Ecto neural progenitor cell (in vitro differentiated cells): ENCODE measurements at places on chromosomes 7 and 10.

DNA sequence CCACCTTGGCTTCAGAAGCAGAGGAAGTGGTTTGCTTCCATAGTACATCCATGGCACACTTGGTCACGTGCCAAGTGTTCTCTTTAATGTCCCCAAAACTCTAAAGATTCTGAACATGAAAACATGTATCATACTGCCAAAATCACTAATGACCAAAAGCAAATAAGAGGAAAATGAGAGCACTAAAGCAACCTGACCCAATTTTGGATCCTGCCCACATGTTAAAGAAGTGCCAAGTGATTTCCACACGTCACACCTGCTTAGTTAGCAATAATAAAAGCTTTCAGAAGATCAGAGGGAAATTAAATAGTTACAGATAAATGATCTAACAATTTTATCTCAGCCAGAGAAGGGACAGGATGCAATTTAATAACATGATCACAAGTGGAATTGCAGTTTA lies 1170.0 kb downstream of the XPNPEP1 start:
- no peak for DNase-seq

DNA sequence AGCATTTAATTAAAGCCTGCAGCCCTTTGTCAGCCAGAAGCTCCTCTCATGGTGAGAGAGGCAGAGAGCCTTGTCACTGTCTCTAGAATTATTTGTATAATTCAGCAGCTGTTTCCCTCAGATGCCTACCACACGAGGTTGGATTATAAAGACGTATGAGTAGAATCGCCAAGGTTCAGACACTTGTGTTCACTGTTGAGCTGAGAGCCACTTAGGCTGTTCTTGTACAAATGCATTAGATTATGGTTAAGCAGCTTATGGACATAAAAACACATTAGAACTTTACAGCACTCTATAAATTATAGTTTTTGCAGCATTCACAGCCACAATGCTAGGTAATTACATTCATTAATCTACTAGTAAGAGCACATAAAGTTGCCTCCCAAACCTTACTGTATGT lies 282.6 kb downstream of the AUTS2 start:
- no peak for DNase-seq

DNA sequence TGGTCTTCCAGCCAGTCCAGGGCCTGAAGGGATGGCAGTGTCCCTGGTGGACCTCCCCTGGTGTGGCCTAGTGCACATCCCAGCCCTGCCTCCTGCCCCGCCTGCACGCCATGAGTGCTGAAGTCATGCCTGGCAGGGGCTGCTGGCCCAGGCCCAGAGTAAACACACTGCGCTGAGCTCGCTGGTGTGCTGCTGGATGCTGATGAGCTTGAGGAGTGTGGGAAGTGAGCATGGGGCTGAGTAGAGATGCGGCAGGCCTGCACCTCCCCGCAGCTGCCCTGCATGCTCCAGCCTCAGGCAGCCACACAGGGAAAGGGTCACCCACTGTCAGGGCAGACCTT lies 43.2 kb downstream of the HTRA1 start:
- DNase-seq = no peak

DNA sequence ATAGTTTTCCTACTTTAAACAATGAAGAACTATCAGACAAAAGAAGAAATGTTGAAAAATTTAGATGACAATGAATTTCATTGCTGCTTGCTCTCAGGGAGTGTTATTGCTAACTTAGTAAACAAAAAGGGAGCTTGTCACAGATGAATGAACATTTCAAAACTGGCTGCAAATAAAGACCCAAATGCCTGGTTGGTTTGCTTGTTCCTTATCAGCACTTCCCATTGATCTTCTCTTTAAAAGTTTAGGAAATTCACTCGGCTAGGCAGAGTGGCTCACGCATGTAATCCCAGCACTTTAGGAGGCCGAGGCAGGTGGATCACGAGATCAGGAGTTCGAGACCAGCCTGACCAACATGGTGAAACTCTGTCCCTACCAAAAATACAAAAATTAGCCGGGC lies 167.2 kb downstream of the RAPGEF5 start:
- DNase-seq = no peak

- no peak for DNase-seq
Observed at GRCh38 chr7:104803931-104804330, 210.1 kb upstream of the KMT2E start.

DNA sequence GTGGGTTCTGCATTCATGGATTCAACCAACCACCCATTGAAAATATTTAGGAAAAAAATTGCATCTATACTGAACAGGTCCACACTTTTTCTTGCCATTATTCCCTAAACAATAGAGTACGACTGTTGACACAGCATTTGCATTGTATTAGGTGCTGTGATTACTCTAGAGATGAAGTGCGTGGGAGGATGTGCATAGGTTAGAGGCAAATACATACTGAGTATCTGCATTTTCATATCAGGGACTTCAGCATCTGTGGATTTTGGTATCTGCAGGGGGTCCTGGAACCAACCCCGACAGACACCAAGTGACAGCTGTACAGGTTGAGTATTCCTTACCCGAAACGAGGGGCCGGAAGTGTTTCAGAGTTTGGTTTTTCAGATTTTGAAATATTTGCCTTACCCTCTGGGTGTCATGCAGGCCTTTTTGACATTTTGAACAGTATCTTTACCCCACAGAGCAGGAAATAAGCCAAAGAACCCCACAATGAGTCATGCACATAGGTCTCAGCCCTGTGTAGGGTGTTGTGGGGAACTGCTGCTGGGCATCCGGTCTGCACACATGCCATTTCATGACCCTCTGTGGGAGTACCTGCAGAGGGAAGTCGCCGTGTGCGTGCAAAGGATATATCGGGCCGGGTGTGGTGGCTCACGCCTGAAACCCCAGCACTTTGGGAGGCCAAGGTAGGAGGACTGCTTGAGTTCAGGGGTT lies 14.5 kb downstream of the NUDT5 start:
- no peak for DNase-seq

GRCh38 chr10:43751646-43752045 lies 103.0 kb upstream of the ZNF32 start:
- no peak for DNase-seq

DNA sequence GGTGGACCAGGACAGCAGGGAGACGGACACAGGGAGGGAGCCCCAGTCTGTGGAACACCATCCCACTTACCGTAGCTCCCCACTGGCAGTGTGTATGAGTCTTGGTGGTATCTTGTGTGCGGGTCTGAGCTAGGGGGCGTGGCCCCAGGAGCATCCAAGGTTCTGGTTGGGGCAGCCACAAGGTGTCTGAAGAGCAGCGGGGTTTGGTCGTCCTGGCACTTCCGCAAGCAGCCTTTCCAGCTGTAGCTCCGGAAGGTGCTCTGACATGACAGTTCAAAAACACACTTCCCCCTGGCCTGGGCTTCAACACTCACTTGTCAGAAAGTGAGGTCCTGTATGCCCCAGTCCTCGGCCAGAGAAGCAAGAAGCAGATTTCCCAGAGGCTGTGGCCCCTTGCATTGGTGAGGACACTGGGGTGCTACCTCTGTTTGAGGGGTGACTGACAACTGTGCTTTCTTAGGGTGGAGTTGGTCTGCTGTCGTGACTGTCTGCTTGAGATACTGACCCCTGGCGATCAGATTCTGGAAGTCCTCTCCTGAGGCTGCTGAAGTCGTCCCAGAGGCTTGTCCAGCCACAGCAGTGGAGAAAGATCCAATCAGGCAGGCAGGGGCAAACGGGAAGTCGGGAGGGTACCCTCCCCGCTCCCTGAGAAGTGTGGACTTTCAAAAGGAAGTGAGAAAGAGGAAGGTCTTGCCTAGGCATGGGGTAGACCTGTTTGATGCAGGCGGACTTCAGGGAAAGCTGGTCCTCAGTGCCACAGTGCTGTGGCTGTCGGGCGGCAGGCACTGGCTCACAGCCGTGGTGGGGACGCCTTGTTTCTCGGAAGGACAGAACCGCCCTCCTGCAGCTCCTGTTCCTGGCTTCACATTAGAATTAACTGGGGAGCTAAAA lies 51.4 kb upstream of the PFKFB3 start:
- DNase-seq = peak; percentile 75

GRCh38 chr7:130021105-130021834 lies 29.9 kb downstream of the ZC3HC1 start:
- DNase-seq = no peak

GRCh38 chr10:50405723-50406122 lies 154.4 kb upstream of the ASAH2 start:
- no peak for DNase-seq
